ENCODE measurements at places on chromosomes 6 and 20. TPM values are rescaled to one million over a fixed set of nuclear protein-coding genes. Genes with fewer than 3 reads are reported as not detected.

- H3K4me1 ChIP-seq = no peaks in the 10 kb centered on the region
- no peak overlapping the region for H3K27ac ChIP-seq
- H3K27me3 ChIP-seq = no peaks in the 10 kb centered on the region
- no peaks in the 10 kb centered on the region for H3K36me3 ChIP-seq
Measured at GRCh38 chr6:20837189-20837588, 302.9 kb downstream of the CDKAL1 start.

- DNase-seq = no peak
- H3K4me3 ChIP-seq = no peak overlapping the region
- no peaks in the 10 kb centered on the region for H3K36me3 ChIP-seq
- no peak overlapping the region for H3K27ac ChIP-seq
- no peaks in the 10 kb centered on the region for H3K4me1 ChIP-seq
Measured at GRCh38 chr20:62451970-62452369, 23.8 kb downstream of the GATA5 start.

DNA sequence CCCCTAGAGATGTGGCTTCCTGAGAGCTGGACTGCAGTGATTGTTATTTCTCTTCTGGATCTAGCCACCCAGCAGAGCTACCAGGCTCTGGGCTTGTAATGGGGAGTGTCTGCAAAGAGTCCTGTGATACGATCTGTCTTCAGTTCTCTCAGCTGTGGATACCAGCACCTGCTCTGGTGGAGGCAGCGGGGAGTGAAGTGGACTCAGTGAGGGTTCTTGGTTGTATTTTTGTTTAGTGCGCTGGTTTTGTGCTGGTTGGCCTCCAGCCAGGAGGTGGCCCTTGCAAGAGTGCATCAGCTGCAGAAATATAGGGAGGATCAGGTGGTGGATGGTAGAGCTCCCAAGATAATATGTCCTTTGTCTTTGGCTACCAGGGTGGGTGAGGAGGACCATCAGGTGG is 33.7 kb downstream of the PAX1 start:
- no peaks in the 10 kb centered on the region for H3K36me3 ChIP-seq
- no peaks in the 10 kb centered on the region for H3K4me1 ChIP-seq
- H3K27me3 ChIP-seq = no peaks in the 10 kb centered on the region
- H3K4me3 ChIP-seq = no peak overlapping the region

- peaks cover 65% of the 10 kb centered on the region for H3K4me1 ChIP-seq
- no peak overlapping the region for H3K4me3 ChIP-seq
- no peaks in the 10 kb centered on the region for H3K36me3 ChIP-seq
- no peak for DNase-seq
- H3K27me3 ChIP-seq = 0 out of 3 replicates have a peak, but pooled peaks cover 2% of the 10 kb centered on the region
Measured at GRCh38 chr6:110328259-110328658, 29.9 kb downstream of the METTL24 start.

DNA sequence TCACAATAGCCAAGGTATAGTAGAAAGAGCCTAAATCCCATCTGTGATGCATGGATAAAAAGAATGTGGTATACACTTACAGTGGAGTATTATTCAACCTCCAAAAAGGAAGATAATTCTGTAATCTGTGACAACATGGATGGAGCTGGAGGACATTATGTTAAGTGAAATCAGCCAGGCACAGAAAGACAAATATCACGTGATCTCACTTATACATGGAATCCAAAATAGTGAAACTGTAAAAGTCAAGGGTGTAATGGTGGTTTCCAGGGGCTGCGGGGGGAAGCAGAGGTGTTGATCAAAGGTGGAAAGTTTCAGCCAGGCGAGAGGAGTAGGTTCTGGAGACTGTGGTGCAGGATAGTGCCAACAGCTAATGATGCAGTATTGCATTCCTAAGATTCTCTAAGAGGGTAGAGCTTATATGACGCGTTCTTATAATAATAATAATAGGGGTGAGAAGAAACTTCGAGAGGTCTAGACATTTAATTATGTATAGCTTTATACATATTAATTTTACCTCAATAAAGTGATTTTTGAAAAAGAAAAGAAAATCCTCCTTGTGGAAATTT is 246.1 kb downstream of the FOXA2 start:
- no peaks in the 10 kb centered on the region for H3K36me3 ChIP-seq
- no peak for DNase-seq
- H3K27me3 ChIP-seq = no peaks in the 10 kb centered on the region
- H3K4me3 ChIP-seq = no peak overlapping the region
- H3K4me1 ChIP-seq = peaks cover 5% of the 10 kb centered on the region

The DEFB115 gene
- not detected for total RNA-seq

The ULBP1 gene
- 0.04 TPM for total RNA-seq

The MCCD1 gene
- total RNA-seq = 0.15 TPM

All from HepG2 (cell line).